Stimulated activated CD8-positive, alpha-beta memory T cell treated with anti-CD3 and anti-CD28 coated beads, Interleukin-4, amount 100 ng/mL, for 1 hour (primary cell): ENCODE measurements at places on chromosomes 7 and 10.

DNA sequence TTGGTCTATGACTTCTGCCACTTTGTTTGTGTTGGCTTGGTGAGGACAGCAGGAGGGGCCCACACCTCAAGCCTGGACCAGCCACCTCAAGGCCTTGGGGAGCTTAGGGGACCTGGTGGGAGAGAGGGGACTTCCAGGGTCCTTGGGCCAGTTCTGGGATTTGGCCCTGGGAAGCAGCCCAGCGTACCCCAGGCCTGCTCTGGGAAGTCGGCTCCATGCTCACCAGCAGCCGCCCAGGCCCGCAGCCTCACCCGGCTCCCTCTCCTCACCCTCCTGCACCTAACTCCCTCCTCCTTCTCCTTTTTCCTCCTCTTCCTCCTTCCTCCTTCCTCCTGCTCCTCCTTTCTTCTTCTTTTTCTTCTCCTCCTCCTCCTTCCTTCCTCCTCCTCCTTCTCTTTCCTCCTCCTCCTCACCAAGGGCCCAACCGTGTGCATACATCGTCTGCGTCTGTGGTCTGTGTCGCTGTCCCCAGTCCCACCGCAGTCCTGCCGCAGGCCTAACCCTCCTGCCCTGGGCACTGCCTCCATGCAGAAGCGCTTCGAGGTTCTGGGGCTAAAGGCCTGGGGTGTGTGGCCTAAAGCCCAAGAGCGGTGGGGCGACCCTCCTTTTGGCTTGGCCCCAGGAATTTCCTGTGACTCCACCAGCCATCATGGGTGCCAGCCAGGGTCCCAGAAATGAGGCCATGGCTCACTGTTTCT, 5.3 kb downstream of the EN2 start:
- DNase-seq, result no peak

DNA sequence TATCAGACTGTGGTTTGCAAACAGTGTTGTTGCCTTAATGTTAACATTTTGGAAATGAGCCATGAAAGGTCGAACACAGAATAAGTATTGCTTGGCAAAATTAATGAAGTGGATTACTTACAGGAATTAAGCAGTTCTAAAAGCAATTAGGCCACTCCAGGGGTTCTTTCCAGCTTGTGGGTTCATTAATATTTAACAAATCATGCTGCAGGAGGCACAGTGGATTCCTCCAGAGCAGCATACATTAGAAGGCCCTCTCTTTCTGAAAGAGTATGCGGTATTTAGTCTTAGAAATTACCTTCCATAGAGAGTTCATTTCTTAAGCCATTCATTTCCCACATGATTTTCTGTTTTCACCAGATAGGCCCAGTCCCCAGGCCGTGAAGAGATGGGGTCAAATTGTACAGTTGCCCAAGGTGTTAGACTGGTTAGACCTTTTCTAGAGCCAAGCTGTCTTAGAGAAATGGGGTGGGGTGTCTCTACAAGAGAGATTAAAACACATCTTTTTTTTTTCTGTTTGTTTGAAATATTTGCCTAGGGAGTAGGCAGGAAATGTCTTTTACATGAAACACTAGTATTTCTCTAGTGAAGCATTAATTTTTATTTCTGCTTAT, 40.0 kb upstream of the AGR3 start:
- DNase-seq, result no peak

- no peak for DNase-seq
These were observed 209.0 kb upstream of the NPVF start for GRCh38 chr7:25437308-25437707.

GRCh38 chr7:46197785-46198540, 276.9 kb upstream of the IGFBP3 start:
- DNase-seq, result no peak

GRCh38 chr7:66013938-66014337, 31.9 kb upstream of the GUSB start:
- no peak for DNase-seq

- DNase-seq, result no peak
These were observed 475.4 kb upstream of the IGFBP3 start for GRCh38 chr7:46396481-46396880.

- DNase-seq, result no peak
These were observed 9.3 kb downstream of the WEE2 start for GRCh38 chr7:141717450-141717849.

GRCh38 chr10:110174201-110174600, 33.2 kb upstream of the MXI1 start:
- no peak for DNase-seq

GRCh38 chr7:101814991-101815825, 2.2 kb upstream of the CUX1 start:
- no peak for DNase-seq

- DNase-seq, result no peak
These were observed 9.1 kb downstream of the DYNC2I1 start for GRCh38 chr7:158865462-158865922.

DNA sequence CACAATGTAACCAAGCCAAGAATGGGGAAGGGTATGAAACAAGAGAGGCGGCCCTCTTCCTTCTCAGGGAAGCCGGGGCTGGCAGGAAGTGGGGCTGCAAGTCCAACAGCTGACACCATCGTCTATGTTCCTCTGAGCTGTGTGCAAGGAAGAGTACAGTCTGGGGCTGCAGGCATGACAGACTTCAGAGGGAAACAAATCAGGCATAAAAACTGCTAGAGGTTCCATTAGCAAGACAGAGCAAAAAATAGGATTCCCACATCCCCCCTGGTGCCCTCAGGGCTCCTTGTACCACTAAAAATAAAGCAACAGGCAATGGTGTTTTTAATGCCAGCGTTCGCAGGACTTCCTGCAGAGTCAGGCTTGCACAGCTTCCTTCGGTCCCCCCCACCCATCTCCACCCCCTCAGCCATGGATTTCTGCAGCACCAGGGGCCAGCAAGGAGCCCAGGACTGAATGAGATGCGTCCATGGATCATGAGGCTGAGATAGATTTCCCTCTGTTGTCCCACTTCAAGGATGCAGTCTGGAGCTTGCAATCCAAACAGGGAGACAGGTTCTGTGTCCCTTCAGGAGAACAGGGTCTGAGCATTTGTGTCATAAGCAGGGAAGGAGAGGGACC, 34.6 kb downstream of the KCNMA1 start:
- no peak for DNase-seq

DNA sequence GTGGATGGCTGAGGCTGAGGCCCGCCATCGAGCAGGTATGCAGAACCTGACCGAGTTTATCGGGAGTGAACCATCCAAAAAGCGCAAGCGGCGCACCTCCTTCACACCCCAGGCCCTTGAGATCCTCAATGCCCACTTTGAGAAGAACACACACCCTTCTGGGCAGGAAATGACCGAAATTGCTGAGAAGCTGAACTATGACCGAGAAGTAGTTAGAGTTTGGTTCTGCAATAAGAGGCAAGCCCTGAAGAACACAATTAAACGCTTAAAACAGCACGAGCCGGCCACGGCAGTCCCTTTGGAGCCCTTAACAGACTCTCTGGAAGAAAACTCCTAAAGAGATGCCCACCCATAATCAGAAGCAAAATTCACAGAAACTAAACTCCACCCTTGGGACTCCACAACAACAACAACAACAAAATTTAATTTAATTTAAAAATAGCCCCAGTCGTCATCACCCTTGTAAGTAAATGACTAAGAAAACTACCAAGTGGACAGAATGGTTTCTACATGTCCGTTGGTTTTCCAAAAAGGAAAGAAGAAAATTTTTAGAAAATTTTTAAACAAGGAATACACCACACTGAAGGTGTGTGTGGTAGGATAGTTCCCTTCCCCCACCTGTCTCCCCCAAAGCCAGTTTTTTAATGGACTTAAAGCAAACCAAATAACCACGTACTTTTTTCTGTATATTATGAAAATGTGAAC, 101.7 kb upstream of the YAE1 start:
- DNase-seq, result no peak

GRCh38 chr10:69574571-69574978, 1.4 kb upstream of the NEUROG3 start:
- DNase-seq, result no peak
